Activated CD8-positive, alpha-beta memory T cell treated with anti-CD3 and anti-CD28 coated beads for 1 hour (primary cell): ENCODE measurements at places on chromosomes 4 and X.

- DNase-seq: no peak
Observed at GRCh38 chrX:41118156-41118555, 32.9 kb downstream of the USP9X start.

DNA sequence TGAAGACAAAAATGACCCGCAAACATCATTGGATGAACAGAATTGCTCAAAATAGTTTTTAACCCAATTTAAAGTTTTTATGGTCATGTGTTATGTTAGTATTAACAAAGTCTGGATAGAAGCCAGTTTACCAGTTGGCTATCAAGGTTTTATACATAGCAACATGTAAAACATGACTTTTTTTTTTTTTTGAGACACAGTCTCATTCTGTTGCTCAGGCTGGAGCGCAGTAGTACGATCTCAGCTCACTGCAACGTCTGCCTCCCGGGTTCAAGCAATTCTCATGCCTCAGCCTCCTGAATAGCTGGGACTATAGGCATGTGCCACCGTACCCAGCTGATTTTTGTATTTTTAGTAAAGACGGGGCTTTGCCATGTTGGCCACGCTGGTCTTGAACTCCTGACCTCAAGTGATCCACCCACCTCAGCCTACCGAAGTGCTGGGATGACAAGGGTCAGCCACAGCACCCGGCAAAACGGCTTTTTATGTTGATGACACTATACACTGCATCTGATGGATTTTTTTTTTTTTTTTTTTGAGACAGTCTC, 3.4 kb downstream of the SAT1 start:
- no peak for DNase-seq

- DNase-seq: no peak
Observed at GRCh38 chr4:75673959-75674328, 733 bp upstream of the G3BP2 start.

GRCh38 chr4:108031427-108032083, 41.9 kb downstream of the HADH start:
- no peak for DNase-seq

GRCh38 chrX:16496175-16496574, 153.8 kb upstream of the S100G start:
- no peak for DNase-seq
